Left ventricle myocardium inferior (tissue), 1 donor: ENCODE measurements at places on chromosomes 3 and 15.
A peak's percentile ranks its signal among the peaks of the same experiment; 100 is the strongest.

GRCh38 chr3:26621906-26622620, 509 bp upstream of the LRRC3B start:
- DNase-seq: no peak

- DNase-seq: no peak
Measured at GRCh38 chr15:83198476-83198875, 9.1 kb downstream of the HDGFL3 start.

- no peak for DNase-seq
Measured at GRCh38 chr15:76056931-76057330, 2.9 kb upstream of the TMEM266 start.

DNA sequence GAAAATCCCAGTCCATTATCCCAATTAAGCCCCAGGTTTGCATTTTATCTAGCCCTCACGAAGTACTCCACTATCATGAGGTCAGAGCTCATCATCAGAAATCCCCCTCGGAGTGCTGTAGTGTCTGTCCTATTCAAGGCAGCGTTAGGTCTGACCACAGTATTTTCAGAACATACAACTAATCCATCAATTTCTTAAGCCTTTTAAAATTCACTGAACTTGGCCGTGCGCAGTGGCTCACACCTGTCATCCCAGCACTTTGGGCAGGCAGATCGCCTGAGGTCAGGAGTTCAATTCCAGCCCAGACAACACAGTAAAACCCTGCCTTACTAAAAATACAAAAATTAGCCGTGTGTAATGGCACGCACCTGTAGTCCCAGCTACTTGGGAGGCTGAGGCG, 11.9 kb downstream of the VGLL4 start:
- no peak for DNase-seq

DNA sequence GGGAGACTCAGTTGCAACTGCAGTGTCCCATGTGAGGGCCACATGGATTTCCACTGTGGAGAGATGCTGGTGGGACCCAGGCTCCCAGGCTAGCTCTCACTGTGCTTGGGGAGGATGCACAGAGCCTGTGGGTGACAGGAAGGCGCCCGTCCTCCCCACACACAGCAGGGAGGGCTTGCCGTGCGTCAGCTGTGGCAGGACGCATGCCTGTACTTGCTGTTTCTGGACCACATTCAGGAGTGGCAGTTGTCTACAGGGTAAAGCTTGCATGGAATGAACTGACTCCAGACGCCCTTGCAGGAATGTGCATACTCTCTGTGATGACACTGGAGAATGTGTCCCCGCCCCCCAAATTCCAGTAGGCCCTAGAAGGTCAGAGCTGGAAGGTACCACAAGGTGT, 63.8 kb upstream of the SNRPA1 start:
- DNase-seq: peak; percentile 56

DNA sequence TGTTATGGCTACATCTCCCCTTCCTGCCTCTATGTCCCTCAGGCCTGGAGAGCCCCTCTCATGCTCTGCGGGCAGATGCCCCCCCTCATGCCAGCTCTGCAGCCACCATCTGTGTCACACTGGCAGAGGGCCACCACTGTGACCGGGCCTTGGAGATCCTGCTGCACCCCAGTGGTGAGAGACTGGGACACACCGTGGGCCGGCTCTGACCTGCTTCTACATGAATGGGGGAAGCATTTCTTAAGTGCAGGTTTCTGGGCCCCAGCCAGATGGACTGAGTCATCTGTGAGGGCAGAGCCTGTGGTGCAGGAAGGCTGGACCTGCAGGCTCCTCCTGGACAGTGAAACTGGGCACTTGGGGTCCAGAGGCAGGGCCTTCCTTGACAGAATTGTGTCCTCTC, 4.8 kb downstream of the VWA5B2 start:
- DNase-seq: no peak
